ENCODE measurements at places on chromosomes 7 and 10.
A peak's percentile ranks its signal among the peaks of the same experiment; 100 is the strongest.

GRCh38 chr7:46776790-46777189 is 805.1 kb downstream of the TNS3 start:
- DNase-seq, result peak; percentile 6

DNA sequence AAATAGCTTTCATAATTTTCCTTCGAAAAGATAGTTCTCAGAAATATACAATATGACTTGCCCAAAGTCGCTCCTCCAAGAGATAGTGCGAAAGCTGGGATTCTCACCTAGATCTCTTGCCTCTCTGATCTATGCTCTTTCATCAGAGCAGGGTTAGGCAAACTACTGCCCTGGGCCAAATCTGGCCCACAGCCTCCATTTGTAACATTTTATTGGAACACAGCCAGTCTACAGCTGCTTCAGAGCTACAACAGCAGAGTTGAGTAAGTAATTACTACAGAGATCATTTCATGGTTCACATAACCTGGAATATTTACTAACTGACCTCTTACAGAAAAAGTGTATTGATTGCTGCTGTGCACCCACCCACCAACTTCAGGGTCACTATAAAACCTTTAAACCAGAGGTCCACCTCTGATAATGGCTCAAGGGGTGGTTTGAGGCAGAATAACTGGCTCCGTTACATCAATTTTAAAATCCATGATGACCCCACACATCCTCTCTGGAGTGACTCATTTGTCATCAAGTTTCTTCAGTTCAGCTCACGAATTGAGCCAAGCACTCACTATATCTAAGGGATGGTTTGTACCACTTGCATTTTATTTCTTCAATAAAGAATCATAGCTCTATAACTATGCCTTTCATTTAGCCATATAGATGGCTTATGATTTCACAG is 1019.0 kb downstream of the XPNPEP1 start:
- DNase-seq, result no peak

DNA sequence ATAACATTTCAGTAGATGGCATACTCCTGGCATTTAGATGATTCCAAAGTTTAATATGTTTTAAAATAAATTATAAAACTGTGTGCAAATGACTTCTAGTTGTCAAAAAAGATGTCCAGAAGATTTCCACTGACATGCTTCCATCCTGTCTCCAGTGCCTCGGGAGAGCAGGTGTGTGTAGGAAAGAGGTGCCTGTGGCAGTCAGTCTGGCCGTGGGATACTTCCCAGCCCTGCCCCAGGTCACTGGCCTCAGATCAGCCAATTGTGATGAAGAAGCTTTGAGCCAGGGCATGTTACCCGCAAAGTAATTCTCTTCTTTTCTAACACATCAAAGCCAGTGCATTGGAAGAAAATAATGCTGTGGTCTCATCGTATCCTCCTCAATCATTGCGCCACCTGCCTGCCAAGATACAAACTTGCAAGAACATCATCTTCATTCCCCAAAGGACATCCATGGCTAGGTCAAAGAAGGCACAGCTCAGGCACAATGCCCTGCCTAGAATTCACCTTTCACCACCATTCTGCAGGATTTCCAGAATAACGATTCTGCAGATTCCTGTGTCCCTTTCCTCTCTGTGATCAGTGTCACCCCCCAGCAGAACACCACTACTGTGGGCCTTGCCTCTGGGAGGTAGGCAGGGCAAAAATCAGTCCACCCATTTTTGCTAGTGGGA is 6.3 kb upstream of the KCNMA1 start:
- peak; percentile 21 for DNase-seq

GRCh38 chr7:80463272-80463920 is 48.5 kb downstream of the GNAT3 start:
- no peak for DNase-seq

- DNase-seq, result peak; percentile 70
These were observed 63.5 kb downstream of the ZNF365 start for GRCh38 chr10:62437696-62438095.

GRCh38 chr10:112526139-112526538 is 79.1 kb downstream of the VTI1A start:
- DNase-seq, result no peak

- no peak for DNase-seq
These were observed 21.7 kb downstream of the CCM2 start for GRCh38 chr7:45021604-45022296.

DNA sequence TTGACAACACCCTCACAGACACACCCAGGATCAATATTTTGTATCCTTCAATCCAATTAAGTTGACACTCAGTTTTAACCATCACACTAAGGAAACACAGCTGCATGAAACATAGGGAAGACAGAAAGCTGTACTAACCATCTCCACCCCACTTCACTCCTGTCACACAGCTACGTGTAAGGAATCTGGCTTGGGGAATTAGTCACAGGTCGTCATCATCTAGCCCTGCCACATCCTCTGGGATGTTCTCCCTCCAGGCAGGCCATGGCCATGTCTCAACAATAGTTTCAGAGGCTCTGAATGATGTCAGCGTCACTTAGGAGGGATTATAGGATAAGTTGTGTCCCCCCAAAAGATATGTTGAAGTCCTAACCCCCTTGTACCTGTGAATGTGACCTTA is 10.8 kb upstream of the SEMA3C start:
- no peak for DNase-seq

DNA sequence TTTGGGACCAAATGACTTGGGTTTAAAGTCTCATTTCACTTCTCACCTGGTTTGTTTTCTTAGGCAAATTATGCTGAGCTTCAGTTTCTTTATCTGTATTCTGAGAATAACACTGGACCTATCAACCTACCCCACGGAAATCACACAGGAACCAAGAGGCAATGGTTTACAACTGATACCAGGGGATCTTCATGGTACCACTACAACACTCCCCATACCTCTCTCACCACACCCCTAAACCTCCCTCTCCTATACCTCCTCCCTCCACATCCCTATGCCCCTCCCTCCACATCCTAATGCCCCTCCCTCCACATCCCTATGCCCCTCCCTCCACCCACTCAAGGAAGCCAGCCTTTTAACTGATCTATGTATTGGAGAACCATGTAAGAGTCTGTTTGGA is 9.9 kb downstream of the FAM204A start:
- DNase-seq, result peak; percentile 4

DNA sequence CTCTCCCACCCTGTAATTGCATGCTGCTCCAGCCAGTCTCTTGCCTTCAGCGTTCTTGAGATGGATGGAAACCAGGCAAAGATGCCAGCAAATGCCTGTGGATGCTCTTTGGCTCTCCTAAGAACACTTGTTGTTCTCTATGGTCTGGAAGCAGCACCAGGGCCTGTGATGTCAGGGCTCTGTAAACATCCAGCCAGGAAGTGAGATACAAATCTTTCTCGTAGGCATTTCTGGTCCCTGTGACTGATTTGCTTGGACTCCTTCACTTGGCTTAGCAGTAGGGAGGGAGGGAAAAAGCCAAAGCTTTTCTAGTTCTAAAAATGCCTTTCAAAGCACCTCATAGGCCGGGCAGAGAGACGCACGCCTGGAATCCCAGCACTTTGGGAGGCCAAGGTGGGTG is 201.3 kb downstream of the REEP3 start:
- DNase-seq, result no peak
